Kidney tubule cell (primary cell): ENCODE measurements at places on chromosomes 7 and 10.

GRCh38 chr10:94210440-94211168 lies 152.1 kb downstream of the NOC3L start:
- no peak for DNase-seq

DNA sequence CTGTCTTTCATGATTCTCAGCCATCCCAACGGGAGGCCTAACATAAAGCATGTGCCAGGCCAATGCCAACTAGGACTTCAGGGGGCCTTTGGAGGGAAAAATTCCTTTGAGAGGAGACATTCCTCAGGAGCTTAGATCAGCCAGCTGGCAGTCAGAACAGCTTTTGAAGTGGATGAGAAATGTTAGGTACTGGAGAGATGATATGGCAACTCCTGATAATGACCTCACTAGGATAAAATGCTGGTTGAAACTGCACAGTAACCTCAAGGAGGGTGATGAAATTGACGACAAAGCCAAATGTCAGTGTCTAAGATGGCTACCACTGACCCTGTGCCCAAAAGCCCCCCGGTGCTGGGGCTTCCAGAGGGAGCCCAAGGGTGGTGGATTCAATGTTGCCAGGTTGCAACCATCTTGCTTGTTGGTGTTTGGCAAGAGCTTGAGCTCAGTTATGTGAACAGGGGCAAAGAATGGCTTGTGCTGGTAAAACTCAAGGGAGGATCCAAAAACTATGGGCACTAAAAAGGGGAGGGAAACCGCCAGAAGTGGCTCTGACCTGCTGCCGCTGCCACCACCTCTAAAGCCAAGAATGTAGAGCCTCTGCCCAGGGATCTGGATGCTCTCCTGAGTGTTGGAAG lies 121.2 kb downstream of the UBE2H start:
- DNase-seq = peak; percentile 99

DNA sequence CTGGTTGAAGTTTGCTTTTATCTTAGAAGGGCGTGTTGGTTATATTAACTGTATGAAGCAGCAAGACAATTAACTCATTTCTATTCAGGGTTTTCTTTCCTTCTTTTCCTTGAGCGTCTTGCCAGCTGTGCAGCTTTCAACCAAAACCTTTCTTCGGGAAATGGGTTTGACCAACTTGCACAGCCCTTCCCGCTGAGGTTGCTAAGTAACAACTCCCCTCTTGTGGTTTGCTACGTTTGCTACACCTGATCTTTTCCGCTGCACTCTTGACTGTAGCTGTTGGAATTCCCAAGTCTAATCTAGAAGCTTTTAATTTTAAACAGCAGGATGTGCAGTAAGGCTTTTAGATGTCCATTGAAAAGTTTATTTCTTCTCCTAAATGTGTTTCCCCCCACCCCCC lies 116.9 kb downstream of the CDCA7L start:
- DNase-seq = no peak

DNA sequence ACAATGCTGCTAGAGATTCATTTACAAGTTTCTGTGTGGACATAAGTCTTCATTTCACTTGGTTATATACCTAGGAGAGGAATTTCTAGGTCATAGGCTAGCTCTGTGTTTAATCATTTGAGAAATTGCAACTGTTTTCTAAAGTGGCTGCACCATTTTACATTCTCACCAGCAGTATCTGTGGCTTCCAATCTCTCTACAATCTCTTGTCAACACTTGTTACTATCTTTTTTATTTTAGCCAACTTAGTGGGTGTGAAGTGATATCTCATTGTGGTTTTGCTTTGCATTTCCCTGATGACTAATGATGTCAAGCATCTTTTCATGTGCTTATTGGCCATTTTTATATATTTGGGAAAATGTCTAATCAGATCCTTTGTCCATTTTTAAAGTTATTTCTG lies 53.0 kb upstream of the DRGX start:
- no peak for DNase-seq

DNA sequence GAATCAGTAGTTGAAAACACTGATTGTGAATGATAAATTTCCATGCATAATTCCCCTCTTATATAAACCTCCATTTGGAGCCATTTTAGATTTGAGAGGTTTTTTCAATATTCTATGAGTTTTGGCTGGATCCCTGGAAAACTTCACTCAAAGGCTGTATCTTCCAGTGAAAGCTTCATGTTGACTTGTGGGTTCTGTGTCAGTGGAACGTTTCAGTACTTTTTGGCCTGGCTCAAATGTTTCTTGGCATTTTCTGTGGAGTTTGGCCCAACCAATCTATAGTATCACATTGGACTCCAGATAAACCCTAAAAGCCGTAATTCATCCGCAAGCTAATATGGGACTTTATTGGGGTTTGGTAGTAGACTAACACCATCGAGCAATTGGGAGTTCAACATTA lies 172.6 kb upstream of the PRPS1L1 start:
- no peak for DNase-seq

DNA sequence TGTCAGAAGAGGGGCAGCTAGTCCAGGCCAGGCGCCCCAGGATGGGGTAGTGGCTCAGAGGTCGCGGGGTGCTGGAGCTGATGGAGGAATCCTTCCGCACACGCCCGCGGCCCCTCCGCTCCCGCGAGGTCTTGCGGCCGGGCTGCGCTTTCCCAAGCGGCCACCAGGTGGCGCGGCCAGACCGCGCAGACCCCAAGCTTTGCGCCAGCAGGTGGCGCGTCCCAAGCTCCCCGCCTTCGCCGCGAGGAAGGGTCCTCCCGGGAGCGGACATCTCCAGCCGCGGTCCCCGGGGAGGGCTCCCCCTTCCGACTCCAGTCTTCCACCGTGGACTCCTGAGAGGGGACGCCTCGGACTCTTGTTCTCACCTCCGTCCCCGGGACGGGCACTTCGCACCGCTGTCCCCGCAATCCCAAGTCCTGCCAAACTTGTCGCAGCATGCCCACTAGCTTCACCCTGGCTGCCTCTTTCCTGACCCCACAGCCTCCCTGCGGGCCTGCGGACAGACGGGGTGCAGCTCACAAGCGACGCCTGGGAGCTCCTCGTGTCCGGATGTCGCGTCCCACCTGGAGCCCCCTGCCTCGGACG lies 19.4 kb downstream of the KCNK18 start:
- peak; percentile 75 for DNase-seq
